Left renal cortex interstitium (tissue), 4 donors: ENCODE measurements at places on chromosomes 6 and 20. TPM values are rescaled to one million over a fixed set of nuclear protein-coding genes. Genes with fewer than 3 reads are reported as not detected.

The SLC23A2 gene
- polyA plus RNA-seq: 24.7 TPM

- no peak for DNase-seq
Observed at GRCh38 chr6:82361631-82362030, 2.0 kb upstream of the TPBG start.

DNA sequence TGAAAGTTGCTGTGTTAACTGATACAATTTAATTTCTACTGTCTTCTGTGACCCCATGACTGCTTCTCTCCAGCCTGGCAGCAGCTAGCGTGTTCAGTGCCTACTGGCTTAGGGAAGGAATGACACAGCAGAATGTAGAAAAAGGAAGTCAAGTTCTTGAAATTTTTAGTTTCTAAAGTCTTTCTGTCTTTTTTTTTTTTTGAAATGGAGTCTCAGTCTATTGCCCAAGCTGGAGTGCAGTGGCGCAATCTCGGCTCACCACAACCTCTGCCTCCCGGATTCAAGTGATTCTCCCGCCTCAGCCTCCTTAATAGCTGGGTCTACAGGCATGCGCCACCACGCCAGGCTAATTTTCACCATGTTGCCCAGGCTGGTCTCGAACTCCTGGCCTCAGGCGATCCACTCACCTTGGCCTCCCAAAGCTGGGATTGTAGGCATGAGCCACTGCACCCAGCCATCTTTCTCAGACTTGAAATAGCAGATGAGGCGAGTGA is 39.3 kb downstream of the PCNA start:
- no peak for DNase-seq

DNA sequence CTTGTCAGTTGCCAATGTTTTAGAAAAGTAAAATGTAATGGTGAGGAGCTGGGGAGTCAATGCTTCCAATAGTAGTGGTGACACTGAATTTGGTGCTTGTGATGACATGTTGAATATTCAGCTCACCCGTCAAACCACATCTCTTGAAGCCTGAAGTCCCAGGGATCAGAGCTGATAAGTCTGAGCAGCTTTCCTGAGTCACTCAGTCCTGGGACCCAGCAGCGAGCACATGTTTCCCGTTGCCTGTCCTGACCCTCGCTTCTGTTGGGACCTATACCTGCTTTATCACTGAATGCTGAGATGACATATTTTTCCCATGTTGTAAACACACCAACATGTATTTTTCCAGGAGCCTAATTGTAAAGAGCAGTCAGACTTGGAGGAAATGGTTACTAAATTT is 693.6 kb downstream of the QKI start:
- DNase-seq: no peak

GRCh38 chr20:45927071-45927878 is 7.2 kb upstream of the PCIF1 start:
- DNase-seq: no peak

- no peak for DNase-seq
Observed at GRCh38 chr6:113805173-113805790, 51.9 kb upstream of the MARCKS start.

The MRPS10 gene
- 32.6 TPM for polyA plus RNA-seq

The PLCB4 gene
- 14.1 TPM for polyA plus RNA-seq

DNA sequence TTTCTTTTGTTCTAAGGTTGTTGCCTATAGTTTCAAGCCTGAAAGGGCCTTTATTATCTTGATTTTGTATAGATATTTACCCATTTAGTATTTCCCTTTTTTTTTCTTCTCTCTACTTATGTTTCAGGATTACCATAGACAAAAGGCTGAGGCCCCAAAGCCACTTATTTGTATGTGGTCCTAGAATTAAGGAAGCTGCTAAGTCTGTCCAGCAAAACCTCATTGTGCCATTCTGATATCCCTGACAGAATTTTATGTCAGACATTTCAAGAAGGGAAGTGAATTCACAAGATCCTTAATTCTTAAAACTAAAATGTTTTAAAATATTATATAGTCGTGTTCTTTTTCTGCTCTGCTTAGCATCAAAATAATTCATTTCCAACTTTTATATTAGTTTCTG is 6.9 kb downstream of the HAO1 start:
- no peak for DNase-seq

The TBXT gene
- polyA plus RNA-seq: not detected

DNA sequence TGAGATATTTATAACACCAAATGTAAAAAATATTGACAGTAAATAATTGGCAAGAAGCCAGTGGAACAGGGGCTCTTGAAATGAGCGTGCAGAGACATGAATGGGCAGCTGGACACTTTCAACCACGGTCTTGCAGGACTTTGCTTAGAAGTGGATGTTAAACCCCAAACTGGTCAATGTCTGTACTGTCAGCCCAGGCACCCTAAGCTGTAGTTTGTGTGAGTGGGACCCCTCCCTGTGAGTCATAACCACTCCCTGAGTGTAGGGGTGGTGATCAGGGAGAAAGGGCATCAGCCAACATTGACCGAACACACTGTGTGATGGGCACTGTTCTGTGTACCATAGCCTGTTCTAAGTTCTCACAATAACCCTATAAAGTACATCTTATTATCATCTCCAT is 108.6 kb downstream of the FIG4 start:
- DNase-seq: no peak

- no peak for DNase-seq
Observed at GRCh38 chr20:63911176-63911575, 16.2 kb downstream of the DNAJC5 start.

The KCNQ2 gene
- polyA plus RNA-seq: 9.6 TPM

The HACE1 gene
- 26.0 TPM for polyA plus RNA-seq

The EEF1A1 gene
- polyA plus RNA-seq: 18,525 TPM

DNA sequence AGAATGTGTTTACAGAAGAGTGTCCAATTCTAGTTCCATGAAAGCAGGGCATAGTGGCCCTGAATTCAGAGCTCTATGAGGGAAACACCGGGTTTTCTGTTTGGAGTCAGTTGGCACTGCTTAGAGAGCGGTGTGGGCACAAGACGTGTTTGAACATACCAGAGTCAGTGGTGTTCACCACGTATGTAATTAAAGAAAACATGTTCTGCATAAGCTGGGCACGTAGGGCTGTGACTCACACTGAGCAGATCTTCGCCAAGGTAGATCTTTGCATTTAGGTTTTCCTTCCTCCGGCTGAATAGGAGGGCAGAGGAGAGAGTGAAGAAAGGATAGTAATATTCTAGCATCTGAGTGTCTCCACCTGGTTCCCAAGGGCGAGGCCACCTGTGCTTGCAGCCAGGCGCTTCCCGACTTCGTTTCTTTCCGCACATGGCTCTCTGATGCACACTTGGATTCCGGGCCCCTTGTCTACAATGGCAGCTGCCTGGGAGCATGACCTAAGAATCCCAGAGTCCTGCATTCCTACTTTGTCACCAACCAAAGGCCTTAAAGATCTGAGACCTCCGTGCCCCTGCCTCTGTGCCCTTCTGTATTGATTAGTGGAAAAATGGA is 136.2 kb downstream of the ERMARD start:
- no peak for DNase-seq

- DNase-seq: no peak
Observed at GRCh38 chr6:99501762-99502161, 13.5 kb downstream of the USP45 start.

The IL17A gene
- not detected for polyA plus RNA-seq

DNA sequence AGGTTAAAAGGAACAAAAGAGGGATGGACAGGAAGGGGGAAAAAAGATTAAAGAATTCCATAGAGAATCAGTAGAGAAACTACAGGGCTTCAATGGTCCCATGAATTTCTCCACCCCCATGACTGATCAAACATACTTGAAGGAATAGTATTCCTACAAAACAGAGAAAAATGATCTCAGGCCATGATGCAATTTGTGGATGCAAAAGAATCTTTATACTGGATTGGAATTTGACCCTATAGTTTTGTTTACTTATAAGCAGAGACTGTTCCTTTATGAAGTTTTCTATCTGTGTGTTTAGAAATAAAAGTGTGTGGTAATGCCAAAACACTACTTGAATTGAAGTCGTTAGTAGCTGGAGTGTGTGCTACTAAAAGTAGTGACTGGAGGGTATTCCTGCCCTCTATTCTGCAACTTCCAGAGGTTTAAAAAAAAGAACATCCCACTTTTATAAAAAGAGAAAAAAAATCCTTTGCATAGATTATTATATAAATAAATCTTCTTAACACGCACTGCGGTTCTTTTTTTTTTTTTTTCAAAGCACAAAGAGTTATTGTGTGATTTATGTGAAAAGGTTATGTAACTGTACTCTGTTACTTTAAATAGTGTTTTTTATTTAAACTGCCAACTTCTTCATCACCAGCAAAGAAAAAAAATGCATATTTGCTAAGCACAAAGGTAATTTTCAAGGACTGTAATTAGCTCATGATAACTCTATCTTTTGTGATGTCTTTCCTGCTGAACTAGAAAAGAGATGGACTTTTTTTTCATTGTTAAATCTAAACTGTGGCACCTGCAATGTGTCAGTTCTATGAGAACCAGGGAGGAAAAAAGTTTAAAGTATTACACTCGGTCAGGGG is 214.5 kb upstream of the CITED2 start:
- no peak for DNase-seq

The SLC13A3 gene
- 21.5 TPM for polyA plus RNA-seq
